GM06990 (cell line): ENCODE measurements at places on chromosomes 7 and 10.

DNA sequence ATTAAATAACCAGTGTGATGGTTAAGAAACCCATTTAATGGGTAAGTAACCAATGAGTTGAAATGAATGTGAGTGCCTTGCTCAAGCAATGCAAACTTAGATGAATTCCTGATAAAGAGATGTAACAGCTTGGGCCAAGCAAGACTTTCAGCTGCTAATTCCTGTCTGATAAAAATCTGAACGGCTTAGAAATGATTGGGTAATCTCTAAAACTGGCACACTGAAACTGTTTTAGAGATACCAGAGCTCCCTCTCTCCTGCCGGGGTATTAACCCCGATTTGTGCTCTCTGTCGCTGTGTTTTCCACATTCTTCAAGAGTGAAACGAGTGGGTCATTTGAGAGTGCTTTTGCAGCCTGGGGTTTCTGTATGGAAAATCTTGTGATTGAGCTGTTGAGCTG is 534.9 kb upstream of the GALNT17 start:
- no peak for DNase-seq

DNA sequence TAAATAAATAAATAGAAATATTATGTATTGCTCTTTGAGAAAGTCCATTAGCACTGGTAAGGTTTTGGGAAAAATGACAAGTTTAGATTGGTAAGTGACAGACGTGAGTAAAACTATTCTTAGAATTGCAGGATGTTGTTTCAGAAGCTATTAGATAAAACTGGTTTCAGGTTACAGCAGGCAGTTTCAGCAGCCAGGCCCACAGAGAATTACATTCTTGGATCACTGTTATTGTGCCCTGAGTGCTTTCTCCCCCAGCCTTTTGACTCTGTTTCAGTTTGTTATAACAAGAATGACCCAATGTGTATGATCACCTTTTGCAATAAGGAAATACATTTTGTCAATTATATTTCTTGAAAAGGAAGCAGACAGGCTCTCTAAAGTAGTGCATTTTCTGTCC is 86.5 kb downstream of the DKK1 start:
- no peak for DNase-seq

GRCh38 chr10:103661198-103661950 is 167.9 kb downstream of the NEURL1 start:
- DNase-seq, result no peak

- no peak for DNase-seq
Observed at GRCh38 chr7:36906956-36907635, 182.8 kb upstream of the AOAH start.

GRCh38 chr10:60042914-60043313 is 136.6 kb upstream of the CCDC6 start:
- DNase-seq, result no peak

DNA sequence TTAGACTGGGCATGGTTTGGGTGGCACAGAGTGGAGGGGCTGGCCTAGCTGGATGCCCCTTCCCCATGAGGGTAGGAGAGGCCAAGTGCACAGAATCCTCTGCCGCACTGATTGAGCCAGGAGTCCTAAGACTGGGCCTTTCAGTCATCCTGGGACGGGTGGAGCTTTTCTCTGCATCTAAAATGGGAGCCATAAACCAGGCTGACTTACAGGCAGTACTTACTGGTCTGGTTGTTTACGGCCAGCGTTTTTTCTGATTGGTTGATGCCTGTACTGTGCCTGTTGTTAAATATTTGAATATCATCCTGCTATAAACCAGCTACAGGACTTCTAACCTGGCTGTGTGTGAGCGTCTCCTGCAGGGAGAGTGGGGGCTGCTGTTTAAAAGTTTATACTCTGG is 107.8 kb downstream of the CDH23 start:
- no peak for DNase-seq

DNA sequence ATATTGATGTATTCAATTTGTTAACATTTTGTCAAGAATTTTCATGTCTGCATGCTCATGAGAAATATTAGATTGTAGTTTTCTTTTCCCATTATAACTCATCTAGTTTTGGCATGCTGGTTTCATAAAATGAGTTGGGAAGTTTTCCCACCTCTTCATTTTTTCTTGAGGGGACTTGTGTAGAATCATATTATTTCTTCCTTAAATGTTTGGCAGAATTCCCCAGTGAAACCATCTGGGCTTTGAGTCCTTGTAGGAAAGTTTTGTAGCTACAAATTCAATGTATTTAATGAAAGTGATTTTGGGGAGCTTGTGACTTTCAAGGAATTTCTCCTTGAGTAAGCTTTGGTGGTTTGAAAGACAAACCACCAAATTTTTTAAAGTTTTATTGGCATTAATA is 173.2 kb downstream of the PHTF2 start:
- DNase-seq, result no peak

GRCh38 chr10:86556933-86557649 is 35.5 kb upstream of the WAPL start:
- no peak for DNase-seq

DNA sequence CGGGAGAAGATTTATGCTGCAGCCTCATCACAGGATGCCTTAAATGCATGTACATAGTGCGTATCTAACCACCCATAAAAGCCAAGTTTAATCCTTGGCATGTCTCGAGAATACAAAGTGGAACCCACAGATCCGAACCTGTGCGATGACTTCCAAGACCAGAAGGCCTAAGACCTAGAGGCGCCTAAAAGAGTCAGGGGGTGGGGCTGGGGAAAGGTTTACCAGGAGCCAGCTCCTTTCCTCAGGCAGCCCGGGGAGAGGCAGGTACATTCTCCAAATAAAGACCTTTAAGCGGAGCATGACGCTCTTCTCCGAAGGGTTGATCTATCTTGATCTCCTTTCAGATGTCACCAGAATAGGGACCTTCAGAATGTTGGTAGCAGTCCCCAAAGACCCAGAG is 9.7 kb downstream of the SP8 start:
- DNase-seq, result no peak

DNA sequence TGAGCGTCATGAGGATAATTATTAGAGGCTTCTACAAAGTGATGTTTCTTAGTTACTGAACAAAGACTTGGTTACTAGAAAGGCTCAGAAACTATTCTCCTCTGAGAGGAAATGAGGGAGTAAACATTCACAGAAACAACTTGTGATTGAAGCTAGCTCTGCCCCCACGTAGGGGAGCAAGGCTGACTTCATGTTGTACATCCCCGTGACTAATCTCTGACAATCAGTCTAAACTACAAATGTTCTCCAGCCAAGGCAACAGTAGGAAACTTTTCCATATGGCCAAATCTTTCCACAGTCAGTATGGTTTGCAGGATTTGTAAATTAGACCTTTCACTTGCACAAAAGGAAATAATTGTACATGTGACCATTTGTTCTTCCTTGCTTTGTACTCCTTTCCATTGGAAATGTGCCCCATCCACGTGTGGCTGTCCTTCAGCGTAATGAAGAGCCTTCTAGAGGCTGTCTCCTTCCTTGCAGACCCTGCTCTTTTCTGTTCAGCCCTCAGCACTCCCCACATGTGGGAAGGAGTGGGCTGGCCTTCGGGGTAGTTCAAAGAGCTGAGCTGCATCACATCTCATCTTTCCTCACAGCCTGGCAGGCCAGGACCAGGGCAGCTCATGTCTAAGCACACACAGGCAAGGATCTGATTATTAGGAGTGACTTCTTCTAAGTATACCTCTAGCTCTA is 93.5 kb downstream of the PCGF5 start:
- no peak for DNase-seq

GRCh38 chr10:101649525-101650085 is 45.4 kb downstream of the FBXW4 start:
- no peak for DNase-seq

- no peak for DNase-seq
Observed at GRCh38 chr10:30680908-30681307, 51.4 kb upstream of the LYZL2 start.

DNA sequence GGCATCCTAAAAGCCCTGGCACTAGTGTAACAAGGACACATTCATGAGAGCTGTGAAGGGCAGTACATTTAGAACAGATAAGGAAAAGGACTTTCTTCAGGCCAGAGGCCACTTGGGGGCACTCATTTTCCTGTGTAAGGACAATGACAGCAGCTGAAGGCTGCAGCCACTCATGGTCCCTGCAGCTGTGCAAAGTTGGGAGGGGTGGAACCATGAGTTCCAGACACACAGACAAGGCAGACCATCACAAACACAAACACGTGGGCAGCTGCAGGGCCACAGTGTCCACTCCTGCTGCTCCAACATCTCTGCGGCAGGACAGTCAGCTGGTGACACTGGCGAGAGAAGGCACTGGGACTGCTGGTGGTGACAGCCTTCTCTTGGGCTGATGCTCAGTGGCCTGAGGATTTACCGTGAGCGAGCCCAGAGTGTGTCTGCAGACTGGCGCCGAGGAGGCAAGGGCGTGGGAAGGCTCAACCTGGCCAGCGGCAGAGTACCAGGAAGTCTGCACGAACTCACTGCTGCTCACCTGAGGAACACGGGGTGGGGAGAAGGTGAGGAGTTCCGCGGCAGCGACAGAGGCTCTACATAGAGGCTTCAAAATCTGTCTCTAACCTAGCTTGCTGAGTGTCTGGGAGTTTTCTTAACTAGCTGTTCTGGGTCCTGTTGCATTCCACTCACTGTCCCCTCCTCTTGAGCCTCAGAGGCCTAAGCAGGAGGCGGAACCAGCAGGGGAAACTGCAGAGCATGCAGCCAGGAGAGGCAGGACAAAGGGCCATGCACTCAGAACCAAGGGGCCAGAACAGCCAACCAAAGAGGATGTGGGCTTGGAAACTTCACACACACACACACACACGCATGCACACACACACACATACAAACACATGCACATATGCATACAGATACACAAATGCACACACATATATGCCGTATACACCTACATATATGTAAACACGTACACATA is 76.5 kb upstream of the DDC start:
- DNase-seq, result no peak

DNA sequence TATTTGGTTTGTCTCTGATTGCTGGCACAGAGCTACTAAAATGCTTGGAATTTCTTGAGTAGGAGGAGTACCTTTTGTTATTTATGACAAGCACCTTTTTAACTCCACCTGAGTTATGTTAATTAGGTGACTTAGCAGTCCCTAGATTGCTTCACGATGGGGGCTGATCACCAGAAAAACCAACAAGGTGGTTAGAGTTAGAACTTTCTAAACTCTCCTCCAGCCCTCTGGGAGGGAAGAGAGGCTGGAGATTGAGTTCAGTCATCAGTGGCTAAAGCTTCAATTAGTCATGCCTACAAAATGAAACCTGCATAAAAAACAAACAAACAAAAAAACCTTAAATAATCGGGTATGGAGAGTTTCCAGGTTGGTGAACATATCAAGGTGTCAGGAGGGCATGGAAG is 23.6 kb upstream of the ING3 start:
- DNase-seq, result no peak

GRCh38 chr7:28726555-28726954 is 231.6 kb downstream of the TRIL start:
- no peak for DNase-seq

- no peak for DNase-seq
Observed at GRCh38 chr10:62341419-62341818, 32.8 kb upstream of the ZNF365 start.
